ENCODE measurements at places on chromosomes 3 and 15.

DNA sequence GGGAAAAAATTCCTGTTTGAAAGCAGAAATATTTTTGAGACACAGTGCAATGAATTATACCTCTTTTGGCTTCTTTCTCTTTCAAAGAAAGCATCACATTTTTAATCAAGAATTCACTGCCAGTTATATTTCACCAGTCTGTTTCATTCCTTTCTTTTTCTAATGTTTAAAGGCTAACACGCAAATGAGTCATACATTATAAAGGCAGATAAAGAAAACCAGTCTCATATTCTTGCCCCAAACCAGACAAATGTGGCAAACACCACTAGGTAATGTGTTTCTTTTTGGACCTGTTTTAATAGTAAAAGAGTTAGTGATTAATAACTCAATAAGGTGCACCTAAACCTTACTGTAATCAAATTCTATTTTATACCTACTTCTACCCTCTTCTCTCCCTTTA is 83.8 kb downstream of the PLOD2 start:
- no peak for DNase-seq

GRCh38 chr3:172465281-172465680 is 17.0 kb upstream of the GHSR start:
- no peak for DNase-seq

DNA sequence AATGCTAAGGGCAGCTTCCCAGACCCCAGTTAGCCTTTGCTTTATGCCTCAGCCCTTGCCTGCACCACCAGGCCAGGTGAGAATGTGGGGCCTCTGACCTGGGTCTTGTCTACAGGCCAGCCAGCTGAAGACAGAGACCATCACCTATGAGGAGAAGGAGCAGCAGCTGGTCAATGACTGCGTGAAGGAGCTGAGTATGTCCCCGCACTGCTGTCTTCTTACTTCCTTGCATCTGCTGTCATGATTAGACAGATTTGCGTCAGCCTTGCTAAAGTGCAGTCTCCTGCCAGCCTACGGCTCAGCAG is 74.6 kb downstream of the CCK start:
- DNase-seq = peak; percentile 32

GRCh38 chr3:15460891-15461531 is 33.6 kb downstream of the EAF1 start:
- DNase-seq = peak; percentile 35

DNA sequence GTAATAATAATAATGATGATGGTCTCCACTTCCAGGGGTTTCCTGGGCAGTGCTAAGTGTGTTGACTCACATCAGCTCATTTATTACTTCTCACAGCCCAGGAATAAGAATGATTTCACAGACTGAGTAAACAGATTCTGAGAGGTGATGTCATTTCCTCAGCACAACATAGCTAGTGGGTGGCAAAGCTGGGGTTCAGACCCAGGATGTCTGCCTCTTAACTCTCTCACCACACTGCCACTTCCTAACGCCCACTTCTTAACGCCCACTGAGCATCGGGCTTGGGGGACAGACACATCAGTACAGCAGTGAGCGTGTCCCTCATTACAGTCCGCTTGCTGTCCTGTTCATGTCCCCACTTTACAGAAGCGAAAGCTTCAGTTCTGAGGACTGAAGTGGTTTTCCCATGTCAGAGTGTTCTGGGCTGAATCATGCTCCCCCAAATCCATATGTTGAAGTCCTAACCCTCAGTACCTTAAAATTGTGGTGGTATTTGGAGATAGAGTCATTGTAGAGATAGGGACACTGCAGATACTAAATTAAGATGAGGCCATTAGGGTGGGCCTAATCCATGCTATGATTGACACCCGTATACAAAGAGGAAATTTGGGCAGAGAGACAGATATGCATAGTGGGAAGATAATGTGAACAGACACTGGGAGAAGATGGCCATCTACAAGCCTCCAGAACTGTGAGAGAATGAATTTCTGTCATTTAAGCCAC is 68.0 kb downstream of the ATP2B2 start:
- peak; percentile 86 for DNase-seq

- DNase-seq = no peak
Observed at GRCh38 chr15:94041746-94042145, 189.6 kb upstream of the MCTP2 start.

DNA sequence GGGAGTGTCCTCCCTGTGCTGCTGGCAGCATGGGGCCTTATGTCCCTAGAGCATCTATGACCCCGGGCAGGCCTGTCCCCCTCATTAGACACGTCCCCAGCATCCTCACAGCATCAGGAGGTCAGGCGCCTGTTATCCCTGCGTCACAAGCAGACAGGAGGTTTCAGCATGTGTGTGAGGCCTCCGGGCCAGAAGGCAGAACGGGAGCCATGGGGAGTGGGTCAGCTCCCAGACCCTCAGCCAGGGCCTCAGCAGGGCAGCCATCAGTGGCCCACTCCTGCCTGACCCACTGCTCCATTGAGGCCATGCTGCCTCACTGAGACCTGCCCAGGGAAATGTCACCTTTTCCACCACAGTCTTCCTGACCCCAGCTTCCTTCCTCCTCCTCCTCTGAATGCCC is 71.6 kb downstream of the DNAJB8 start:
- DNase-seq = no peak

- DNase-seq = no peak
Observed at GRCh38 chr3:177451301-177451750, 254.0 kb upstream of the TBL1XR1 start.

DNA sequence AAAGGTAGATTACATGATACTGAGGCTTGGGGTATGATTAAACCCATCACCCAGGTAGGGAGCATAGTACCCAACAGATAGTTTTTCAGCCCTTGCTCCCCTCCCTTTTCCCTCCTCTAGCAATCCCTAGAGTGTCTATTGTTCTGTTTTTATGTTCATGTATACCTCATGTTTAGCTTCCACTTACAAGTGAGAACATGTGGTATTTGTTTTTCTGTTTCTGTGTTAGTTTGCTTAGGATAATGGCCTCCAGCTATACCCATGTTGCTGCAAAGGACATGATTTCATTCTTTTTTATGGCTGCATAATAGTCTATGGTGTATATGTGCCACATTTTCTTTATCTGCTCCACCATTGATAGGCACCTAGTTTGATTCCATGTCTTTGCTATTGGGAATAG is 82.7 kb downstream of the MYLK start:
- DNase-seq = no peak

GRCh38 chr3:171532294-171532693 is 72.1 kb upstream of the TNIK start:
- DNase-seq = no peak

DNA sequence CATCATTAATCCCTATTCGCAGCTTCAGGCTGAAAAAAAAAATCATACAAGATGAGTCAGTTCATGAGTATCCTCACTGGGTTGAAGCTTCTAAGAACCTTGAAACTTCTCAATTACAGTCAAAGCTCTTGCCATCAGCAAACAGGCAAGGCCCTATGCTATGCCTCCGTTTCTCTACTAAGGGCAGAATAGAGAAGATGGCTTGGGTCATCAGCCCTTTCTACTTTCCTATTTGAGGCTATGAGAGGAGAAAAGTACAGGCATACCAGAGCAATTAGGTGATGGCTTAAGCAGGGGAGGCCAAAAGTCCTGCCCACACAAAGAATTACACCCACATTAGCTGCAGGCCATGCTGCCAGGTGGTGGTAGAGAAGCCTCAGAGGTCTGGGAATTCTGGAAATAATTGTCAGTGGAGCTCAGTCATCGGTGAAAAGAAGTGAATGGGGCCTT is 89.0 kb downstream of the MRPL46 start:
- no peak for DNase-seq

DNA sequence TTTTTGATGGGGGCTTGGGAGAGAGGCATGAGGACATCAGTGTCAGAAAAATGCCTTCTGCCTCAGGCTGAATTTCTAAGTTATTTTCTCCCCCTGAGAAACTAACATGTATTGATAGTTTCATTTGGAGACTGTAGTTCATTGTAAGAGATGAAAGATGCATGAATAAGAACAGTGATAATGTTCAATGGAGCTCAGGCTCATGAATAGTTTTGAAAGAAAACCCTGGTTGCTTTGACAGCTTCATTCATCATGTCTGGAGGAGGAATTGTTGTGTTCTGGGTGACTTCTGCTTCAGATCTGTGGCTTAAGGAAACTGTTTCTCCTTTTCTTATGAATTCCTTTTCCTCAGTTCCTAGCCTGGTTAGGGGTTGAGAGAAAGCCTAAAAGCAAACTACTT is 204.0 kb upstream of the LRRC3B start:
- no peak for DNase-seq

DNA sequence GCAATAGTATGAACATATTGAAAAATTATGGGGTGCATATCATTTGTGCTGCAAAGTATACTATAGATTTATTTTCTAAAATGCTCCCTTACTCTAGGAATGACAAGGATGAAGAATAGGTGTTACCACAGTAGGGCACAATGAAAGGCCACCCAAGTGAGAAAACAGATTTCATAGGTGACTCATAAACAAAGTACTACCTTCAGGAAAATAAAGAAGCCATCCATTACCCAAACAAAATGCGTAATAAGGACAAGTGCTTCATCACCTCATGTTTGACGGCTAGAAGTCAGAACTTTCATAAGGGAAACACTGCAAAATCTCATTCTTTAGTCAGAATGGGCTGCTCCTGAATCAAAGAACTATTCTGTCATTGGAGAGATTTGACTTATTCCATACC is 116.6 kb downstream of the MFSD1 start:
- no peak for DNase-seq

GRCh38 chr15:42845581-42845980 is 75.0 kb downstream of the TTBK2 start:
- no peak for DNase-seq

DNA sequence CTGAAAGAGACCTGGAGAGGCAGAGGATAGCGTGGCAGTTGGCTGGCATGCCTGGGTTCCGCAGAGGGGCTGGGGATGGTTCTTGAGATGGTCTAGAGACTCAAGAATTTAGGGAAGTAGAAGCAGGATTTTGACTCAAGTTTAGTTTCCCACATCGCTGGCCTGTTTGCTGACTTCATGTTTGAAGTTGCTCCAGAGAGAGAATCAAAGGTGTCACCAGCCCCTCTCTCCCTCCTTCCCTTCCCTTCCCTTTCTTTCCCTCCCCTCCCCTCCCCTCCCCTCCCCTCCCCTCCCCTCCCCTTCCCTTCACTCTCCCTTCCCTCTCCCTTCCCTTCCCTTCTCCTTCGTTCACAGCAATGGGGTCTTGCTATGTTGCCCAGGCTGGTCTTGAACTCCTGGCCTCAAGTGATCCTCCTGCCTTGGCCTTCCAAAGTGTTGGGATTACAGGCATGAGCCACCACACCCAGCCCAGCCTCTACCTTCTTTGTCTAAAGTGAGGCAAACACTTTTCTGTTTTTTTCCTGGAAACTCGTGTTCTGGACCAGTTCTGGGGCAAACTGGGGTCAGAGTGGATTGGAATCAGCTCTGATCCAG is 10.2 kb downstream of the CHRD start:
- peak; percentile 38 for DNase-seq

DNA sequence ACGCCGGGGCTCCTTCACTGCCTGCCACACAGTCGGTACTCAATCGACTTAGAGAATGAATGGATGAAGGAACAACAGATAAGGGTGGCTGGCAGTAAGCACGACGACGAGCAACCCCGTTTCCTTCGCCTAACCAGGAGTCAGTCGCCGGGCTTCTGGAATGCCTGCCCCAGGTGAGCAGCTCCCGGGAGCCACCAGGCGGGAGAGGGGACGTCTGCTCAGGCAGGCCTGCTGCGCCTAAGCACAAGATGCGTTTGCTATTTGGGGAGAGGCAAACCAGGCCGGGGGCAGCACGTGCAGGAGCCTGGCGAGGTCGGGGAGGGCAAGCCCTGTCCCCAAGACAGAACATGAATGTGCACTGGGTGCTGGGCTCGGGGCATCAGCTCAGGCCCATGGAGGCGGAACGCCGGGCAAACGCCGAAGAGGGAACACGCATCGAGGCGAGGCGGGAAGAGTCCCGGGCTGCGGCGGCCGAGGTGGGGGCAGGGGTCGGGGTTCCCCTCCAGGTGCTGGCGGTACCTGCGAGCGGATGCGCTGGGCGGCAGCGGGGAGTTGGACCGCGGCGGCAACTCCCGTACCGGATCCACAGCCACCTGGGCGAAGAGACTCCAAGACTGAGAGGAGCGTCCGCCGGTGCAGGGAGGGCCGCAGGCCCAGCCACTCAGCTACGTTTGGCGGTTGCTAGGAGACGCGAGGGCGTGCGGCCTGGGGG is at the start of gene CFAP92:
Gene CFAP92 (minus strand): TSS at position 616 of the 712 bp plus-strand sequence. CDS start 772 bp downstream, outside the sequence.
- DNase-seq = peak; percentile 72

DNA sequence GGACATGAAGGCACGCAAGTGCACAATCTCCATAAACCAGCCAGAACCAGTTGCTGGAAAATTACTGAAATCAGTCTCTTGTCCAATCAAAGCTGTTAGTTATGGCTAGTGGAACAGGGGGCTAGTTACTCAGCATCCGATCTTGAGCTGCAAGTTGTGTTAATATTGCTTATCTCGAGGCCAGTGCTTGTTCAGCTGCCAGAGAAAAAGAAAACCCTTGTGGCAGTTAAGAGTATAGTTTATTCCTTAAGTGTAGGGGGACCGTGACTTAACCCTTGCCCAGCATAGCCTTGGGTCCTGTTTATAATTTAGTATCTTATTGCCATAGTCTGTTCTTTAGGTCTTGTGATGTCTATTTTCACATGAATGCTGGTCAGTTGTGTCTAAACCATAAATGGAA is 268.5 kb downstream of the CD47 start:
- DNase-seq = no peak

GRCh38 chr15:36478561-36478960 is 100.9 kb upstream of the CDIN1 start:
- DNase-seq = no peak

- no peak for DNase-seq
Observed at GRCh38 chr3:15284121-15284889, 48.1 kb downstream of the SH3BP5 start.

DNA sequence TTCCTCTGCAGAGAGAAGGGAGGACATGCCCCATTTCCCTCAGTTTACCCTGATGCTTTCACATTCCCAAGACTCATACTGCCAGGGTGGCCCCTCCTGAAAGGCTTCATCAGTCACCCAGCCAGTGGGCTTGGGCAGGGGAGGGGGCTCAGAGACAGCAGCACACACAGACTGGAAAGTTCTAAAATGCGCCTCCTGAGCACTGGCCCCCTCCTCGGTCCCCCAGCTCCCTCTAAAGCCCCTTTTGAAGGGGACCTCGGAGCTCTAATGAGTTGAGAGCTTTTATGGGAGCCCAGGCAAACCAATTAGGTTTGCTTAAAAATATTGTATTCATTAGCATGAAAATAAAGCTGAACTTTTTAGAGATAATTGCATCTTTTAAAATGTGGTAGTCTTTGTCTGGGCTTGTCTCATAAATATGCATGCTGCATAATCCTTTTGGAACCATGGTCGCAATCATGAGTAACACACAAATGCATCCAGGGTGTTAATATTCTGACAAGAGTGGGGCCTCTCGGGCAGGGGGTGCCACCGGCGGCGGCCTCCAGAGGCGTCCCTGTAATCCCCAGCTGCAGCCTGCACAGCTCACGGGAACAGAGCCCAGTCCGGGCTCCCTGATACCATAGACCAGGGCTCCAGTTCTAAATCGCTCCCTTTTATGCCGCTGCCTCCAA is 78.5 kb downstream of the RPLP1 start:
- DNase-seq = no peak

GRCh38 chr3:108079877-108080276 is 11.0 kb downstream of the CD47 start:
- no peak for DNase-seq
